ENCODE measurements at places on chromosomes 1 and 21. TPM values are rescaled to one million over a fixed set of nuclear protein-coding genes. Genes with fewer than 3 reads are reported as not detected.

Gene ADORA1
- 0.10 TPM for polyA plus RNA-seq

Gene CYP4X1
- 1.2 TPM for polyA plus RNA-seq

Gene NID1
- 1.6 TPM for polyA plus RNA-seq

Gene KIAA1614
- 0.12 TPM for polyA plus RNA-seq

Gene SHISAL2A
- polyA plus RNA-seq, result not detected

Gene CA14
- polyA plus RNA-seq, result 0.24 TPM

Measured in keratinocyte (primary cell).